ENCODE measurements at places on chromosomes 7 and 10.

DNA sequence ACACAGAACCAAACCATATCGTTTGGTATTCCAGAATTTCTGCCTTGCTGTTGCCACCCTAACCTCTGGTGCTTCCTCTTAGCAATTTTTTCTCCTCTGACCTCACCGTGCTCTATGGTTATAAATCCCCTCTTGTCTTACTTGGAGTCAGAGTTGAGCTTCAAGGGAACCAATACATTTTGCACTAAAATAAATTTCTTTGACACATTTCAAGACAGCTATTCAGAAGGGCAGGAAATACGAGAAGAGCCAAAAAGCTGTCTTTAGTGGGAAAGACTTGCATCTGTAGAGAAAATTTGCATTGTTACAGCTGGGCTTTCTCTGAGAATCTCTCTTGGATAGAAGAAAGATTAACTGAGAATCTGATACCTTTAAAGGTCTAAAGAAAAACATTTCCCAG lies 14.5 kb upstream of the AKR1C2 start:
- DNase-seq = no peak

DNA sequence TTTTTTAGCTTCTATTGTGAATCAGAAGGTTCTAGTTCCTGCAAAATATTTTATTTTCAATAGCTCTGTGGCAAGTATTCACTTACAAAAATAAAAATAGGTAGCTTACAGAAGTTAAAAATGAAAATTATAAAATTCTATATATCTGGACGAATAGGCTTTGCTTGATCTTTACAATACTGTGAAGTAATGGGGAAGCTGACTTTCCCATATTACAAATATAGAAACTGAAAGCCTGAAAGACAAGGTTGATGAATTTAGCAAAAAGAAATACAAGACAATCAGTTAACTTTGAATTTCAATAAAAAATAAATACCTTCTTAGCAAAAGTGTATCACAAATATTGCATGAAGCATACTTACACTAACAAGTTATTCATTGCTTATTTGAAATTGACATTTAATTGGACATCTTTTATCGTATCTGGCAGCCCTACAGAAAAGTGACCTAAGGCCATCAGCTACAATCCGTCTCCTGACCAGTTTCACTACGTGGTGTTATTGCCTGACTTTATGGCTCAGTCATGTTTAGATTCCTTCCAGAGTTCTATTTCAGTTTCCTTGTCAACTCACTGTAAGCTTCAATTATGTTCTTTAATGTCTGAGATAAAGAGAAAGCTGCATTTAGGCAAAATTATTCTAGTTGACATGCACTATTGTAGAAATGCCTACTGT lies 310.5 kb upstream of the HGF start:
- no peak for DNase-seq

GRCh38 chr7:140581411-140581810 lies 59.2 kb downstream of the DENND2A start:
- no peak for DNase-seq

DNA sequence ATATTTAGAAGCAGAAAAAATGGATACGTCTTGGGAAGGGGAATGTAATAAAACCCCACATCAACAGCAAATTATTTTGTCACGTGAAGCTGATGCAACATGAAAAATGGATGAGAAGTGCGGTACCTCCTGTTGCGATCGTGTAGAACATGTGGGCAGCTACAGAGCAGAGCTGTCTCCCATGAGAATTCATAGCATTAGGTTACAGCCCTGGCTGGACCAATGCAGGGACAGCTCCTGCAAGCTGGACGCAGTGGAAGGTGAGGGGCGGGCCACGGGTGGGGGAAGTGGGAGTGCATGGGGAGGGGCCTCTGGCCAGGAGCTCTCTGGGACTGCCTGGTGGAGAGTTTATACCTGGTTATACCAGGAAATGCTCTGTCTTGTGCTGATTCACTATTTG lies 120.3 kb downstream of the GATA3 start:
- DNase-seq = no peak

GRCh38 chr7:73879977-73880681 lies 19.2 kb downstream of the TMEM270 start:
- DNase-seq = no peak

DNA sequence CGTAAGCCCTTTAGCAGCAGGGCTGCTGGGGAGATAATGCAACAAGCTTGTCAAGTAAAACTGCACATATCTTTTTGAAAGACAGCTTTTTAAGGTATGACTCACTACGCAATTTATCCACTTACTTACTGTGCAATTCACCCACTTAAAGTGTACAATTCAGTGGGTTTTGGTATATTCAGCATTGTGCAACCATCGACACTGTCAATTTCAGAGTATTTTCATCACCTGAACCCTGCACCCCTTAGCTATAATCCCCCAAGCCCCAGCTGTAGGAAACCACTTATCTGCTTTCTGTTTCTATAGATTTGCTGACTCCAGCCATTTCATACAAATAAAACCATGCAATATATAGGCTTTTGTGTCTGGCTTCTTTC lies 168.0 kb downstream of the PTPN20 start:
- DNase-seq = no peak

GRCh38 chr10:124696446-124697392 lies 47.5 kb downstream of the FAM53B start:
- no peak for DNase-seq

DNA sequence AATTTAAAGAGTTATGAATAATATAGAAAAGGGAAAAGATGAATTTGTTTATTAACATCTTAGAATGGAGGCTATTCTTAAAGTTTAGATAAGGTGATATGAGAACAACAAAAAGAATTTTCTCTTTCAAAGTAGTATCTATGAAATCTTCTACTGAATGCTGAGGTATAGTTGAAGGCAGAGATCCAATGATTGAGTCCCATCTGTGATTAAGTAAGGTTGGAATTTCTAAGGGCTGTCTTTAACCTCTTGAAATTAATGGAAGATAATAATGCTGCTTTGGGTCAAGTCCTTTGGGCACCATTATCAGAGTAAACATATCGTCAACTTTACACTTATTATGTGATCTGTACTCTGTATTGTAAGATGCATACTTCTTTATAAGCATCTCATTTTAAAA lies 307.9 kb downstream of the PRKG1 start:
- no peak for DNase-seq

DNA sequence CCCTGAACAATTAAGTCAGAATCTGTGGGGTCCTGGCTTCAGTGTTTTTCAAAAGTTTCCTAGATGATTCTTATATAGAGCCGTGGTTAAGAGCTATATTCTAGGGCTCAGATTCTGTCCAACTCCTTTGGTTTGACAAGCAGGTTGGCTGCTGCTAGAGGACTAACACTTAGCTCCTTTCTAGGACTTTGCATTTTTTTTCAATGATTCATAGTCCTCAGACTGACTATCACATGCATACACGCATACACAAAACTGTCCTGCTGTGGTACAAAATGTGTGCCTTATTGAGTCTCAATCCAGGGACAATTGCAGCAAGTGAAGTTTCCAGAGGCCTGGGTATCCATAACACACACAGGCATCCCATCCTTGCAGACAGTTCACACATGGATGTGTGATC lies 392.0 kb downstream of the NRG3 start:
- no peak for DNase-seq

GRCh38 chr7:80763289-80763688 lies 124.8 kb downstream of the CD36 start:
- no peak for DNase-seq

DNA sequence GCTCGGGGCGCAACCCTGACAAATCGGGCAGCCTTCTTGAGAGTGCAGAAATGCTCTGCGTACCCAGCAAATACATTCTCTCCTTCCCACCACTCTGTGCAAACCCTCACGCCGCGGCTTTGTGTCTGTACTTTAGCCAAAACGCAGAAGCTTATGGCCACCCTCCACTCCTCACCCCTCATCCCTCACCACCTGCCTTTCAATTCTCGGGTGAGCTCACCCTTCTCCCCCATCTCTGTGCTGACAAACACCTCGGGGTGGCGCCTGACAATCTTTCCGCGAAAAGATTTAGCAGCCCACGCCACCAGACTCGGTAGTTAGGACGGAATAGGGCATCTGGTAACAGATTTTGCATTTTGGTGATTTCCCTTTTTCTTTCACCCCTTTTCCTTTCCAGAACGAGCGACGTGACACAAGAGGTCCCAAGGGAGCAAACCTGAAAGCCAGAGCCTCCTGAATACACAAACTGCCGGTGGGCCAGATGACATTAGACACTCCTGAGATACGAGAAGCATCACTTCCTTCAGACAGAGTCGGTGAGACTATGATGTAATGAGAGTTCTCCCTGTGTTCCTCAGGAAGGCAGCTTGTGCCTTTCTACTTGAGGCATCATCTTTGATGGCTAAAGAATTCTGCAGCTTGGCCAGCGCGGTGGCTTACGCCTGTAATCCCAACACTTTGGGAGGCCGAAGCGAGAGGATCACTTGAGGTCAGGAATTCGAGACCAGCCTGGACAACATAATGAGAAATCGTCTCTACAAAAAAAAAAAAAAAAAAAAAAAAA lies 671 bp upstream of the ATAD1 start:
- no peak for DNase-seq

DNA sequence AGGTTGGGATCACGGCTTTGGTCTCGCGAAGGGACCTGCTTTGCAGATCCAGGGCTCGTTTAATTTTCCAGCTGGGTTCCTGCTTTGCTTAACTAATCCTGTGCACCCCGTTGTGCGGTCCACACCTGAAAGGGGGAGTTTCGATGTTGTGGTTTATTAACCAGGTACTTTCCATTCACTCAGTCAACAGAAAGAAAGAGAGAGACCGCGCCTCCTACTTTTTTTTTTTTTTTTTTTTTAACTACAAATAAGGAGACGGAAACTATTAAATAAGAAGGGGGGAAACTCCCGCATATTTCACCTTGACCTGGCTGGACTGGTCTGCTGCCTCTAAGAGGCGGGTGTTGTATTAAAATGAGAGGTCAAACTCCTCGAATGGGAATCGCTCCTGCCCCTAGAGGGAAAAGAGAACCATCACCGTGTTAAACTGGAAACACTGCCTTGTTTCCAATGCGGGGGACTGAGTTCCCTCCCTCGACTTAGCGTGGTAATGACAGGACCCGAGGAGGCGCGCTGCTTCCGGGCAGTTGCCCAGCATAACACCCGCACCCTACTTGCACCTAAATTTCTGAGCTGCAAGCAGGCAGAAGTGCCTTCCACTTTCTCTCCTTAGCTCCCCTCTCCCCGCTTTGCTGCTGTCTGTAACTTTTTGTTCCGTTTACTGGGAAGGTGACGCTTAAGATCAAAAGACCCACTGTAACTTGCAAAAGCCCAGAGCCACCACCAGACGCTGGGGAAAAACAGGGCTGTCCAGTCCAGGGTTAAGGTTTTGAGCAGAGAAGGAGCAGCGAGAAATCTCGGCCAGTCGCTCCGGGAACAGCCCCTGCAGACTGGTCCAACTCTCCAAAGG lies 1.1 kb upstream of the ITGB8 start:
- DNase-seq = peak; percentile 81

DNA sequence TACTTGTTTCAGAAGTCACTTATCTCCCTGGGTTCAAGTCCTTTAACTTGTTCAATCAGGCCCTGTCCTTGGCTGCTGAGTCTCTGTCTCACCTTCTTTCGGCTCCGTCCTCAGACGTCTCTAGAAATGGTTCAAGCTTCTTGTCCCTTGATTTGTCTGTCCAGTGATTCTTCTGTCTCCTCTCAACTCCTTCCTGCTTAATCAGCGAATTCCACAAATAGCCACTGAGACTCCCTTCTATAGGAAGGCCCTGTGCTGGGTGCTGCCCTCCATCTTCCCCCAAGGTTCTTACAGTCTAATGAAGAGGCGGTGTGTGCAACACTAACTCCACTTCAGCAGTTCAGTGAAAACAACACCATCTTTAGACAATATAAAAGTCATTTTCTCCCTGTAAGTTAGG lies 12.7 kb downstream of the FAM241B start:
- no peak for DNase-seq

DNA sequence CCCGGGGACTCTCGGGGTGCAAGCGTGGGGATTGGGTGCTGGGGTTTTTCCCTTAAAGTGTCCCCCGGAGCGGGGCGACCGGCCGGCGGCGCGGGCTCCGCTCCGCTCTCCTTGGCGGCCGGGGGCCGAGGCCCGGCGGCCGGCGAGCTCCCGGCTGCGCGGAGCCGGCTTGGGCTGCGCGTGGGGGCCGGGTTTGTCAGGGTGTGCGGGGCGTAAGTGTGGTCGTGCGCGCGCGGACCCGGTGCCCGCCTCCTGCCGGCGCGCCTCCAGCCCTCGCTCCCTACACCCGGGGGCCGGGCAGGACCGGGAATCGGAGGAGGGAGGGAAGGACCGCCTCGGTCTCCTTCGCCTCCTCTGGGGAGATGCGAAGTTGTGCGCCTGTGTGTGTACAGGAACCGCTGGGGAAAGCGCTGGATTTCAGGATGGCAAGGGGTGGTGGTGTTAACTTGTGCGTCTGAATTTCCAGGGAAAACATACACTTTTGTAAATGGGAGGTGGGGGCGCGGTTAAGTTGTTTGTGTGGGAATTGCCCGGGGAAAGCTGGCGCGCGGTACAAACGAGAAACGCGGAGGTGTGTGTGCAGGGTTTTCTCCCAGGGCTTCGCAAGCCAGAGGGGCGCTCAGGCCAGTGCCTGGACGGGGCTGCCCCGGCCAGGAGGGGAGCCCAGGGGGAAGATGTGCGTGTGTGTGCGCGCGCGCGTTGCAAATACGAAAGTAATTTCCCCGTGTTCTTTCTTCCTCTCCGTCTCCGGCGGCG lies 737 bp downstream of the ZMIZ1 start:
- peak; percentile 21 for DNase-seq

GRCh38 chr7:128882134-128882533 lies 19.5 kb downstream of the ATP6V1F start:
- DNase-seq = no peak

DNA sequence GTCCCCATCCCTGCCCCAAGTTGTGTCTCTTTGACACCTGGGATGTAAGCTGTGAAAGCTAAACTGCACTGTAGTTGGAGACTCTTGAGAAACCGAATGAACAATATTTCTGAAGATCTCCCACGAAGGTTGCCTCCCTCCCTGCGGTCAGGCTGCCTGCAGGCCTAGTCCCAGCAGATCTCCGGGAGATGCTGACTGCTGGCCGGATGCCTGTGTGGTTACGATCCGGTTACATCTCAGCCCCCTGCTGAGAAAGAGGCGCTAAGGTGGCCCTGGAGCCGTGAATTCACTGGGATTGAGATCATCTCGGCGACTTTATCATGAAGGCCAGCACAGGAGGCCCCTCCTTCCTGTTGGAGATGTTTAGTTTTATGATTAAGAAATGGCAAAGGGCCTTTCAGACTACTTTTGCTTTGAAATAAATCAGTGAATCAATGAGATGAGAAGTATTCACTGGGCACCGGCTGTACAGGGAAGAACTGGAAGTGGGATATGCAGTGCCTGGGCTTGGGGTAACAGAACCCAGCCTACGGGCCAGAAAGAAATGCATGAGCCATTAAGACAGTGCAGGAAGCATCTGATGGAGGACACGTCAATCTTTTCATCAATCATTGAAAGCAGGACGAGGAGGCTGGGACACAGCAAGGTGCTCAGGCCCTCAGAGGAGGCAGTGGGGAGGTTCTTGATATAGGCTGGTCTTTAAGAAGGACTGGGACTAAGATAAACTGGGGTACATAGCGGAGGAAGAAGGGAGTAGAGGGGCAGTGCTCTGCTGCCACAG lies 177.6 kb downstream of the PRKAG2 start:
- no peak for DNase-seq

- DNase-seq = peak; percentile 91
Observed at GRCh38 chr10:100998183-100998990, 1.2 kb upstream of the LZTS2 start.

Measured in NCI-H510A (cell line).